Prostate gland (tissue), 2 donors: ENCODE measurements at places on chromosomes 11 and 22. TPM values are rescaled to one million over a fixed set of nuclear protein-coding genes. Genes with fewer than 3 reads are reported as not detected.

The PLAAT5 gene
- total RNA-seq: 25.7 TPM

The DNAJB7 gene
- 0.17 TPM for total RNA-seq

The ARHGAP20 gene
- total RNA-seq: 26.8 TPM

The NECTIN1 gene
- 28.2 TPM for total RNA-seq

The KREMEN1 gene
- 49.0 TPM for total RNA-seq

The MUC6 gene
- 0.74 TPM for total RNA-seq
